Spinal cord (tissue), 10 donors: ENCODE measurements at places on chromosomes 16 and 17.

- DNase-seq = no peak
Observed at GRCh38 chr16:70437017-70437581, 1.8 kb downstream of the ST3GAL2 start.

DNA sequence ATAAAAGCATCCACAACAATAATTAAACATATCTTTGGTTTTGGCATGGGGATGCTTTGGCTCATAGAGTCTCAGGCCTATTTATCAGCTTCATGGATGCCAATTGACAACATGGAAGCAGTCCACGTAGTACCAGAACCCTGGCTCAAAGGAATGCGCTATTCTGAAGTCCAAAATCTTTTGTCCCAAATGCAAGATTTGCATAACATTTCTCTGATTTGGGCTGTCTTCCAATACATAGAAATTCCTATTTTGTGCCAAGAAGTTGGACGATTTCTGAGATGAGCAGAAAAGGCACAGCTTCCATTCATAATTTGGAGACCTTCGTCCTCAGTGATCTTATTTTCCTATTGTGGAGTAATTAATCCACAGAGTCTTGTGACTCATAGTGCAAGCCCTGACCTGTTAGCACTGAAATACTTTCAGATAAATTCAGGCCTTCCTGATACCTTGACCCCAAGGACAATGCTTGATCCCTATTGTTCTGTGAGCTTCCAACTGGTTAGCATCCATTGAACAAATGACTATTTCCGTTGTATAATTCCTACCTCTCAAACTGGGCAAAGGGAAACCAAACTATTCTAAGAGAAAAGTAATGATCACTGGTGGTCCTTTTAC is 78.4 kb upstream of the CDH11 start:
- no peak for DNase-seq

DNA sequence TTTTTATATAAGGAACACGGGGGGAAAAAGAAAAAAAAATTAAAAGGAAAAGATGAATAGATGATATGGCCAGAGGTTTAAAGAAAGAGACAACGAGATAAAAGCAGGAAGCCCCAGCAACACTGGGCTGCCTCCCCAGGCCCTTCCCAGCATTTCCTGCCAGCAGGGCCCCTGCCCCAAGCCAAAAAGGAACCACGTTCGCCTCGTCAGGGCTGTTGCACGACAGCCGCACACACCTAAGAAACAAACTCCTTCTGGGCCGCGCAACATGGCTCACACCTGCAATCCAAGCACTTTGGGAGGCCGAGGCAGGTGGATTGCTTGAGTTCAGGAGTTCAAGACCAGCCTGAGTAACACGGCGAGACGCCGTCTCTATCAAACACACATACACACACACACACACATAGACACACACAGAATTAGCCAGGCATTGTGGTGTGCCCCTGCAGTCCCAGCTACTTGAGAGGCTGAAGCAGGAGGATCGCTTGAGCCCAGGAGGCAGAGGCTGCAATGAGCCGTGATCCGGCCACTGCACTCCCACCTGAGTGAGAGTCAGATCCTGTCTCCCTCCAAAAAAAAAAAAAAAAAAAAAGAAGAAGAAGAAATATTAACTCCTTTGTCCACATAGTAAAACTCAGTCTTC is 83.0 kb downstream of the ANKRD11 start:
- DNase-seq = no peak

GRCh38 chr17:61809816-61810392 is 53.4 kb downstream of the BRIP1 start:
- no peak for DNase-seq

DNA sequence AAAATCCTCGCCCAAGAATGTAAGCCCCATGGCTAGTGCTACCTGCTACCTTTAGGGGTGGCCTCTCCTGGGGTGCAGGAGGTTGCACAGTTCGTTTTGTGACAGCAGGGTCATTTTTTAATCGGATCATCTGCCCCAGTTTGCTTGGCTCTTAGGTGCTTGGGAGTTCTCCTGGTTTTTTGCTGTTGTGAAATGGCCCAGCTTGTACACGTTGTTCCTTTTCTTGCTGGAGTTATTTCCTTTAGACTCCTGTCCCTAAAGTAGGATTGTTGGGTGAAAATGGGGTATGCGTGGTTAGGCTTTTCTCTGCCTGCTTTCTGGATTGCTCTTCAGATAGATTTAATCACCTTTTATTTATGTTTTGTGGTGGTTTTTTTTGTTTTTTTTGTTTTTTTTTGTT is 25.8 kb downstream of the ABCC1 start:
- no peak for DNase-seq
